Cardiac muscle cell (in vitro differentiated cells and primary cell): ENCODE measurements at places on chromosomes 2 and 18.

- DNase-seq: no peak
These were observed 133.3 kb downstream of the LCLAT1 start for GRCh38 chr2:30580391-30580790.

GRCh38 chr18:13973061-13973575 lies 57.8 kb upstream of the MC2R start:
- no peak for DNase-seq

GRCh38 chr18:3463051-3463450 lies 13.1 kb downstream of the TGIF1 start:
- DNase-seq: no peak

DNA sequence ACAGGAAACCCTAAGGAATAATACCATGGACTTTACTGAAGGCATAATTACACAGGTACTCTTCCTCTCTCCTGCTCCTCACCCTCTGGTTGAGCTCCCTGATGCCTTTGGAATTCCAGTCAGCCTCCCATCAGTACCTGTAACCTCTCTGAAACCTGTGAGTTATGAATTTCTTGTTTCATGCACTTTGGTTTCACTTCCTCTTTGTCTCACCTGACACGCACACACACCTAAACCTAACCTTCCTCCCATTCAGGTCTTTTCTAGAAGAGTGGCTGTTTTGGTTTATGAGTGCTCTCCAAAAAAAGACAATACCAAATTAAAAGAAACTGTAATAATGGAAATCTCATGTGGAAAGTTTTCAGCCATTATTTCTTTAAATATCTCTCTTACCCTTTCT lies 451.3 kb upstream of the VWC2L start:
- DNase-seq: no peak

GRCh38 chr2:487186-488079 lies 189.8 kb downstream of the TMEM18 start:
- no peak for DNase-seq

DNA sequence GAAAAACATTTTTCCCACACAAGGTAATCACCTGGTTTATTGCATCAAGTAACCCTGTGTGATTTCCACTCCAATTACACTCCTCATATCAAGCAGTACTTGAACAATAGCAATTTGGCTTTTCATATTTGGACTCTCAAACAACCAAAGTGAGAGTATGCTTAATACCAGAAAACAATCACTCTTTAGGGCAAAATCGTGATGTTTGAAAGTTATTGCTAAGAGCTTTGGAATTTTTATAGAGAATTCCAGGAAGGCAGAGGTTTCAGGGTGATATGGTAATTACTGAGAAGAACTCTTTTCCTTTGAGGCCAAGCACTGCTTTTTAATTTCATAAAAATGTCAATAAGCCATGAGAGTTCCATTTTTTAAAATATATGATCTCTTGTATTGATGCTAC lies 779.5 kb upstream of the LRRTM1 start:
- no peak for DNase-seq

GRCh38 chr2:4518596-4518995 lies 815.2 kb downstream of the DCDC2C start:
- DNase-seq: no peak

DNA sequence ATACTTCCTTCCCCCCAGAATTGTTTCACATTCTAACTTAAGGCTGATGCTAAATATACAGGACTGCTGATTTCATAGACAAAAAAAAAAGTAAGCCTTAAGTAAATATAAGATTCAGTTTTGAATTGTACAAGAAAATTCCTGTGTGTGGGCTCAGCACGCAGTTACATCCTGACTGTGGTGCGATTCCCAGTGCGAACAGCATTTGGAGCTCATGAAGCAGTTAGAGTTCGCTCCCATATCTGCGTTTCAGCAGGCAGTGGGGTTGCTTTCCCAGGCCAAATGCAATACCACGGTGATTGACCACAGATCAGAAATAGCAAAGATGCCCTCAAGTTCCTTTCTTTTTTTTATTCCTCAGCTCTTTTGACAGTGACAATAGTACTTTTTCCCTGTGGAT lies 75.6 kb downstream of the SATB2 start:
- no peak for DNase-seq
